Activated T-cell treated with anti-CD3 and anti-CD28 coated beads, Interleukin-2, amount 50 U/mL, for 24 hours (primary cell): ENCODE measurements at places on chromosomes 6 and 20.

DNA sequence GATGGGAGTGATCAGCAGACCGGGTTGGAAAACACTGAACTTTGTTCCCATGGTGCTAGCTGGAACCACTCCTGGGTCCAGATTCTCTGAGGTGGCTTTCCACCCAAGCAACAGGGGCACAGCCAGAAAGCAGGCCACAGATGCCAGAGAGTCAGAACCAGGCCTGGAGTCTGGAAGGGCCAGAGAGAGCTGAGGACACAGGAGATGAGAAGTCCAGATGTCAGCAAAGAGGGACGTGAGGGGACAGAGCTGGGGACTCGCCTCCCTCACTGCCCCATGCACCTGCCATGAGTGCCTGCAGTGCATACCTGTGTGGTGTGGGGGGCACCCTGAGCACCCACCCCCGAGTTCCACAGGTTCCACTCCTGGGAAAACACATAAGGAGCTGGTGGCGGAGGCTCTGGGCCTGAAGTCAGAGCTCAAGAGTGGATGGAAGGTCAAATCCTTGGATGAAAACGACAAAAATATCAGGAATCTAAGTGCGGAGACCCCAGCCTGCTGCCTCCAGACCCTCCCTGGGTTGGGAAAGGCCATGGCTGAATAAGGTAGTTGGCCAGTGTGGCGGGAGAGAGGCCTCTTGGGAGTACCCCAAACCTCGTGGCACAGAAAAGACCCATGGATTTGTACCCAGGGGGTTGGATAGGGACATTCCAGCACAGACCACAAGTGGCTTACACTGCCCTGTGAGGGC is 224.2 kb downstream of the SYNDIG1 start:
- no peak for DNase-seq

GRCh38 chr6:106519460-106520394 is 109.6 kb downstream of the RTN4IP1 start:
- peak; percentile 75 for DNase-seq

- no peak for DNase-seq
These were observed 47.9 kb downstream of the COL11A2 start for GRCh38 chr6:33144373-33144772.

GRCh38 chr6:106520711-106521401 is 108.4 kb downstream of the RTN4IP1 start:
- peak; percentile 81 for DNase-seq

- no peak for DNase-seq
These were observed 38.4 kb upstream of the OCSTAMP start for GRCh38 chr20:46588532-46589511.

- DNase-seq = no peak
These were observed 8.8 kb downstream of the GPR31 start for GRCh38 chr6:167148997-167149396.
